ENCODE measurements at places on chromosomes 1 and 21. TPM values are rescaled to one million over a fixed set of nuclear protein-coding genes. Genes with fewer than 3 reads are reported as not detected.
A peak's percentile ranks its signal among the peaks of the same experiment; 100 is the strongest.

- no peak for ATAC-seq
Measured at GRCh38 chr1:179910934-179911333, 28.8 kb downstream of the TOR1AIP1 start.

- no peak for ATAC-seq
Measured at GRCh38 chr1:32757213-32757895, 54.8 kb upstream of the SYNC start.

DNA sequence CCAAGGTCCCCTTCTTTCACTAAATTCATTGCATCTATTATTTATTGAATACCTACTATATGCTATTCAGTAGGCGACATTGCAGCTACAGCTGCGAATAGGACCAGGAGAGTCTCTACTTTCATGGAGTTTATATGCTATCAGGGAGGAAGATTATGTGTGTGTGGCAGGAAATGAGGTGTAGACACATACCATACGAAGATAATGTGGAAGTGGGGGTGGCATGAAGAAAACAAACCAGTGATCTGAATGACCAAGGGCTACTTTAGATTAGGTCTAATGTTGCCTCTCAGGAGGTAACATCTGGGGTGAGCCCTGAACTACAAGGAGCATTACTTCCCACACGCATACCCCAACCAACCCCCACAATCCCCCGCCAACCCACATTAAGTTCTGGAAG is 1.0 kb upstream of the PPIH start:
- no peak for ATAC-seq

DNA sequence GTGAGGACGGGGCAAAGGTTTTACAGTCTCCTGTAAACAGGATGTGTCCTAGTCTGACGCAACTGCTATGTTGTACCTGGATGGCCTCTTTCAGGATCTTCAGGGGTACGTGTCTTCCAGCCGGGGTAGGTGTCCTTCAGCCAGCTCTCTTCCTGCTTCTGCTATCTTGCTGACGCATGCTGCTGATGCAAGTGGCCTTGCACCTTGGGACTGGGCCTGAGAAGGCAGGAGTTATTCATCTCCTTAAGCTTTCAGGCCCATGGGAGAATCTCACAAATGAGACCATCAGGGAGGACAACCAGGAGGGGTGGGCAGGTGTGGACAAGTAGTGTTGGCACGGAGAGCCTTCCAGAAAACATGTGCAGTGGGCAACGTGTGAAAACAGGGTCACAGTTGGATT is 7.9 kb upstream of the SPRR1B start:
- no peak for ATAC-seq

GRCh38 chr1:22139066-22139594 is 3.8 kb downstream of the WNT4 start:
- ATAC-seq: no peak

DNA sequence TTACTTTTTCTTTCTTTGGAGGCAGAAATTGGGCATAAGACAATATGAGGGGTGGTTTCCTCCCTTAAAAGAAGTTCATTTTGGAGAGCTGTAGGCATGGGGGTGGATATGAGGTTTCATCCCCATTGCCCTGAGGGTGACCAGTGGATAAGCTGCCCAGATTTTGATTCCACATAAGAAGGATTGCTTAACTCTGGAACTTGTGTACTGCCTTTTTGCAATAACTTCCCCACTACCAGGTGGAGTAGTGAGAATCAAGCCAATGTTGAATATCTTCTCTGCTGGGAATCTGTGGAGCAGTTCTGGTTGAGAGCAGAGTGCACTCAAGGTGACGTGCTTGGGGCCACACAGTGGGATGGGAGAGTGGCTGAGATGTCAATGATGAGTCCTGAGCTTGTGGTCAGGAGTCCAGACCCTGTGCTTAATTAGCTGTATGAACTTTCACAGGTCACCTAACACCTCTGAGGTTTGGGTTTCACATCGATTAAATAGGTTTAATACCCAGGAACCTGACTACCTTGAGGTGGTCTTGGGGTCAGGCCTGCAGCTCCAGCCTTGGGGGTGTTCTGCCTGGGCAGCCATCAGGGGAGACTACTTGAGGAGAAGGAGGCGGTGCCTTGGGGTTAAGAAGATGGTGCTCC is 152.9 kb downstream of the FCRL5 start:
- no peak for ATAC-seq

GRCh38 chr1:90851711-90852050 is 134.6 kb upstream of the BARHL2 start:
- no peak for ATAC-seq

GRCh38 chr1:156594190-156594589 is 2.6 kb downstream of the NAXE start:
- ATAC-seq: no peak

DNA sequence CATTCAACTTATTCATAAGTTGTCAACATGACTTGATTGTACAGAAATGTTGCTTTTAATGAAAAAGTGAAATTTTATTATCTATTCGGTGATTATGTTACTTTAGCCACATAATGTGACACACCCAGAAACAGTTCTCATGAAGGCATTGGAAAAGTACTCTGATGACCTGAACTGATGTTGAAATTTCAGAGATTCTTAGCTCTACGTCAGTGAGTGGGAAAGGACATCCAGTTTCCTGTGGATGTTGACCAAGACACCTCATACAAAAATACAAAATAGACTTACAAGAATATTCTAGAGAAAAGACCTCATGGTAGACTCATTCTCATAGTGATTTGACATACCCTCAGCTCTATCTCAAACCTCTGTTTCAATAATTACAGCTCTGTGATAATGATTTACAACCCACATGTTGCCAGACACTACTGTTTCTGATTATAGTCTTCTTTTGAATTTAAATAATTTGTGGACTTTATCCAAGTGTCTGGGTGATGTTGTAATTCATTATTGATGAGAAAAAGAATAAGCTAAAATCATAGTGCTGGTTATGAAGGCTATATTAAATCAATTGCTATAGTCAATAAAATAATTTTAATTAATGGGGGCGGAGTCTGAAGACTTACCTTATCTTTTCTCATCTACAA is 37.3 kb downstream of the KCNK2 start:
- no peak for ATAC-seq

DNA sequence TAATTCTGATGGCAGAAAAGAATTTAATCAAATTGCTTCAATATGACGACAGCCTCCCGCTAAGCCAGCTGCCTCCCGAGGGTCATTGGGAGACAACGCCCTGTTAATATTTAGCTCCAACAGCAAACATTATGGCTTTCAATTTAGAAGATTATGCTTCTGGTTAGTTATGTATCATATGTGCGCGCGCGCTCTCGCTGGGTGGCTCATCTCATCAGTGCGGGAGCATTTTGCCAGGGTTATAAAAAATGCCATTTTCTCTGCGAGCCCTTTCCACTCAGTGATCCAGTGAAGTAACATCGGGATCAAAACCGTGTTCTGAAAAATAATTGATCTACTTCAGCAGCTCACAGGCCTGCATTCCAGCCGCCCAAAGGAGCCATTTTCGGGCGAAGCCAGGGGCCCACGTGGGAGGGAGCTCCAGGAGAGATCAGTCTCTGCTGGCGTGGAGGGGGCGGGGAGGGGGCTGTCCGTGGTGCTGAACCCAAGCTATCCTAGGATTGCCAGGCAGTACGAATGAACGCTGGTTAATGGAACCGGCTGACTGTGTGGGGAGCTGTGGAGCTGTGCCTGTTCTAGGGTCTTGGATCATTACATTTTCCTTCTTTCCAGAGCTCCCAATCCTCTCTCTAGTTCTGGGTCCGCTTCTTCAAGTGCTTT is 219.1 kb upstream of the ZC3H12A start:
- ATAC-seq: peak; percentile 39

- ATAC-seq: peak; percentile 37
Measured at GRCh38 chr1:179156026-179156425, 73.5 kb downstream of the ABL2 start.

GRCh38 chr1:34270181-34270580 is 93.5 kb downstream of the C1orf94 start:
- ATAC-seq: no peak

- peak; percentile 35 for ATAC-seq
Measured at GRCh38 chr1:178581351-178582303, 68.7 kb downstream of the TEX35 start.

DNA sequence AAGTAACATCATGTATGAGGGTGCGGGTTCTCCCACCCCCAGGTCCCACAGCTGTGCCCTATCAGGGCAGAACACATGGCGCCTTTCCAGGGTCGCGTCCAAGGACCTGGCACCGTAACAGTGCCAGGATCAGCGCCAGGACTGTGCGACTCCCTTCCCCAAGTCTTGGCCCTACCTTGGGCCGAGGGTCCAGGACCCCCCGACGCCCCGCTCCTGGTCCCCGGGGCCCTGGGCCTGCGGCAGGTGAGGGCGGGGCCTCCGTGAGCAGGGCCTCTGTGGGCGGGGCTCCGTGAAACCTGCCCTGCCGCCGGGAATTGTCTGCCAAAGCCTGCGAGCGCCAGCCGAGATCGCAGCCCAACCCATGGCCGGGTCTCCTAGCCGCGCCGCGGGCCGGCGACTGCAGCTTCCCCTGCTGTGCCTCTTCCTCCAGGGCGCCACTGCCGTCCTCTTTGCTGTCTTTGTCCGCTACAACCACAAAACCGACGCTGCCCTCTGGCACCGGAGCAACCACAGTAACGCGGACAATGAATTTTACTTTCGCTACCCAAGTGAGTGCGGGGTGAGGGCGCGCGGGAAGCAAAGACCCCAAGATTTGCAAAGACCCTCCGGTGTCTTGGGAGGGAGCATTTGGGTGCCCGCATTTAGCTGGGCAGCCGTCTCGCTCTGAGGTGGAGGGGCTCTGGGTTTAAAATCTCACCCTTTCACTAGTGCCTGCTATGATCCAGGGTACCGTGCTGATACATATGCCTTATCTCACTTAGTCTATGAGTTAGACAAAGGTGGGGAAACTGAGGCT is at the start of gene RHBG:
Gene RHBG, plus strand, starts transcription at position 323 of the 796 bp plus-strand sequence. Its CDS starts 39 bp downstream, at position 362.
- peak; percentile 70 for ATAC-seq

GRCh38 chr1:208182880-208183645 is 61.1 kb downstream of the PLXNA2 start:
- no peak for ATAC-seq

- ATAC-seq: no peak
Measured at GRCh38 chr1:66770240-66770639, 18.0 kb downstream of the DYNLT5 start.

DNA sequence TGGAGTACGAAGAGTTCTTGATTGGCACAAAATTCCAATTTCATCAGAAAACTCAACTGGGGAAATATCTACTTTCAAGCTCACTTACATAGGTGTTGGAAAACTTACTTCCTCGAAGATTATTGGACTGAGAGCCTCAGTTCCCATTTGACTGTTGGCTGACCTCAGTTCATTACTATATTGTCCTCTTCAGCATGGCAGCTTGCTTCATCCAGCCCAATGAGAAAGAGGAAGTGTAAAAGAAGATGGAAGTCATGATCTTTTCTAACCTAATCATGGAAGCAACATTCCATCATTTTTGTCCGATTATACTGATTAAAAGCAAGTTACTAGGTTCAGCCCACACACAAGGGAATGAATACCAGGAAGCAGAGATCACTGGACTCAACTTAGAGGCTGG is 49.4 kb downstream of the HSD3B1 start:
- ATAC-seq: no peak

DNA sequence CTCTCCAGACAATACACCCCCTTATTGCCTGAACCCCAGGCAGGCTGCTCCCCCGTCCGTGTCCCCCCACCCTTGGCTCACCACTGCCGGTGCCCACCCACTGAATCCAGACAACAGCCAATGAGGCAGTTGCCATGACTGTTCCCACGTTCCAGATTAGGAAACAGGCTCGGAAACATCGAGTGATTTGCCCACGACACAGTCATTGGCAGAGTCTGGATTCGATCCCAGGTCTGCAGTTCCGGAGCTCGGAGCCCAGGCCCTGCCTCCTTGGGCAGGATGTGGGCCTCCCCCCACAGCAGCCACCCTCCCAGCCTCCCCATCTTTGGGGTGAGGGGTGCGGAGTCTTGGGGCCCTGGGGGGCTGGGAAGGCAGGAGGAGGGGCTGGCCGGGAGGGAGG is 20.3 kb upstream of the CLSTN1 start:
- ATAC-seq: peak; percentile 2

GRCh38 chr21:46308431-46308830 is 15.2 kb downstream of the C21orf58 start:
- ATAC-seq: no peak

DNA sequence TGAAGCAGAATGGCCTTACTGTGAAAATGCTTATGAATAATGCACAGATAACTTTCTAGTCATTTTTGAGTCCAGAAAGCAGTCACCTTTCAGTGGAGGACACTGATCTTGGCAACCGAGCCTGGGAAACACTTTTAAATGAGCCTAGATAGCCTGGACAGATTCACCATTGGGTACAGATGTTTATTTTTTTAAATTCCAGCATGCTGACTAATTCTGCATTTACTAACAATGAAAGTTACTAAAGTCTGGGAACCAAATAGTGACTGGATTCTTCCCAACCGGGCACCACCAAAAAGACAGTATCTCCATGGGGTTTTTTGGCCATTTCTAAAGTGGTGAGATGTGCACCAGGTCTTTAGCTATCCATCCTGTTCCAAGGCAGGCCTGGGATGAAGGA is 3.3 kb upstream of the FMOD start:
- no peak for ATAC-seq

HUNK gene
- 0.92 TPM for total RNA-seq

HJV gene
- total RNA-seq: not detected

CCDC185 gene
- total RNA-seq: 0.24 TPM

TDRD5 gene
- total RNA-seq: not detected

LORICRIN gene
- total RNA-seq: not detected

DUSP10 gene
- 3.0 TPM for total RNA-seq

SPRR2B gene
- total RNA-seq: 27.1 TPM

NCMAP gene
- 0.16 TPM for total RNA-seq

CELA3A gene
- total RNA-seq: not detected

RNF186 gene
- 0.16 TPM for total RNA-seq

USF1 gene
- total RNA-seq: 25.2 TPM

SPRR2A gene
- 5,244 TPM for total RNA-seq

GSTM4 gene
- total RNA-seq: 27.3 TPM

PLA2G2C gene
- total RNA-seq: 0.48 TPM

All from esophagus mucosa (tissue), 1 donor.